ENCODE measurements at places on chromosomes 12 and 14. TPM values are rescaled to one million over a fixed set of nuclear protein-coding genes. Genes with fewer than 3 reads are reported as not detected.

DNA sequence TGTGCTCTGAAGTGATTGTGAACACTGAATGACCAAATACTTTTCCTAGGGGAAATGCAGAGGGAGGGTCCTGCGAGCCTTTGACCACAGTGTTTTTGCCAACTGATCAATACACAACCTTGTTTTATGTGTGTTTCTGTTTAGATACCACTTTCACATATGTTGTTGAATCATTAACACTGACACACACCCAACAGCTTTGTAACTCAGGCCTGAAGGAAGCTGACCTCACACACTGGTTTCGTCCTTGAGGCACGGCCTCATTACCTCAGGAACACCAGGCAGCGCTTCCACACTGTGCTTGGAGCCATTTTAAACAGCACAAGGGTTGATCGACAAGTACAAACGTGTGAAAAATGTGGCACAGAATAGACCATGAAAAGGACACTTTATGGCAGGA, 60.0 kb downstream of the PPFIBP1 start:
- H3K27ac ChIP-seq = no peak overlapping the region
- no peaks in the 10 kb centered on the region for H3K27me3 ChIP-seq
- H3K4me3 ChIP-seq = no peak overlapping the region
- peaks cover 28% of the 10 kb centered on the region for H3K4me1 ChIP-seq
- DNase-seq = no peak

GRCh38 chr12:55929306-55929791, 1.6 kb upstream of the DGKA start:
- peaks cover 54% of the 10 kb centered on the region for H3K4me1 ChIP-seq
- H3K27me3 ChIP-seq = no peaks in the 10 kb centered on the region
- peak overlapping the region; percentile 98 for H3K27ac ChIP-seq
- H3K36me3 ChIP-seq = peaks cover 49% of the 10 kb centered on the region
- H3K4me3 ChIP-seq = peak overlapping the region; percentile 99

GRCh38 chr14:61535458-61535857, 159.9 kb upstream of the HIF1A start:
- no peaks in the 10 kb centered on the region for H3K27me3 ChIP-seq
- H3K36me3 ChIP-seq = peaks cover 92% of the 10 kb centered on the region
- no peak for DNase-seq
- H3K4me3 ChIP-seq = no peak overlapping the region
- peaks cover 52% of the 10 kb centered on the region for H3K4me1 ChIP-seq
- H3K27ac ChIP-seq = peak overlapping the region; percentile 31

GRCh38 chr12:5022025-5022424, 21.7 kb upstream of the KCNA5 start:
- H3K36me3 ChIP-seq = no peaks in the 10 kb centered on the region
- DNase-seq = no peak

GRCh38 chr12:1847411-1847810, 27.0 kb downstream of the LRTM2 start:
- peaks cover 5% of the 10 kb centered on the region for H3K27me3 ChIP-seq
- DNase-seq = no peak
- H3K4me3 ChIP-seq = no peak overlapping the region
- no peaks in the 10 kb centered on the region for H3K4me1 ChIP-seq
- no peak overlapping the region for H3K27ac ChIP-seq
- no peaks in the 10 kb centered on the region for H3K36me3 ChIP-seq

DNA sequence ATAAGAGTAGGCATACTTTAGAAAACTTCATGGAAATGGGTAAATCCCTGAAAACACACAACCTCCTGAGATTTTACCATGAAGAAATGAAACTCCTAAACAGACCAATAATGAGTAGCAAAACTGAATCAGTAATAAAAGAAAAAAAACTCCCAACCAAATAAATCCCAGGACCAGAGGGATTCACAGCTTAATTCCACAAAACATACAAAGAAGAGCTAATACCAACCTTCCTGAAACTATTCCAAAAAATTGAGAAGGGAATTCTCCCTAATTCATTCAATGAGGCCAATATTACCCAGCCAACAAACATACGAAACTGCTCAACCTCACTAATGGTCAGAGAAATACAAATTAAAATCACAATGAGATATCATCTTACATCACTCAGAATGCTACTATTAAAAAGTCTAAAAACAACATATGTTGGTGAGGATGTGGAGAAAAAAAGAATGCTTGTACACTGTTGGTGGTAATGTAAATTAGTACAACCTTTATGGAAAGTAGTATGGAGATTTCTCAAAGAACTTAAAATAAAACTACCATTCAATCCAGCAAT, 97.3 kb upstream of the ST8SIA1 start:
- peak overlapping the region; percentile 31 for H3K4me3 ChIP-seq
- peaks cover 6% of the 10 kb centered on the region for H3K4me1 ChIP-seq
- no peaks in the 10 kb centered on the region for H3K36me3 ChIP-seq

- peaks cover 63% of the 10 kb centered on the region for H3K36me3 ChIP-seq
- H3K27me3 ChIP-seq = no peaks in the 10 kb centered on the region
- peak overlapping the region; percentile 88 for H3K27ac ChIP-seq
- DNase-seq = no peak
- peaks cover 80% of the 10 kb centered on the region for H3K4me1 ChIP-seq
Observed at GRCh38 chr14:61528591-61529021, 166.7 kb upstream of the HIF1A start.

- H3K27me3 ChIP-seq = peaks cover 54% of the 10 kb centered on the region
- H3K36me3 ChIP-seq = no peaks in the 10 kb centered on the region
- no peak for DNase-seq
- H3K4me1 ChIP-seq = no peaks in the 10 kb centered on the region
- no peak overlapping the region for H3K27ac ChIP-seq
Observed at GRCh38 chr14:53964249-53964648, 7.6 kb upstream of the BMP4 start.

GRCh38 chr12:27366621-27367020, 34.0 kb downstream of the BMAL2 start:
- peaks cover 31% of the 10 kb centered on the region for H3K36me3 ChIP-seq
- no peak overlapping the region for H3K4me3 ChIP-seq
- no peak overlapping the region for H3K27ac ChIP-seq
- peaks cover under 1% of the 10 kb centered on the region for H3K4me1 ChIP-seq
- no peak for DNase-seq
- H3K27me3 ChIP-seq = peaks cover 3% of the 10 kb centered on the region

DNA sequence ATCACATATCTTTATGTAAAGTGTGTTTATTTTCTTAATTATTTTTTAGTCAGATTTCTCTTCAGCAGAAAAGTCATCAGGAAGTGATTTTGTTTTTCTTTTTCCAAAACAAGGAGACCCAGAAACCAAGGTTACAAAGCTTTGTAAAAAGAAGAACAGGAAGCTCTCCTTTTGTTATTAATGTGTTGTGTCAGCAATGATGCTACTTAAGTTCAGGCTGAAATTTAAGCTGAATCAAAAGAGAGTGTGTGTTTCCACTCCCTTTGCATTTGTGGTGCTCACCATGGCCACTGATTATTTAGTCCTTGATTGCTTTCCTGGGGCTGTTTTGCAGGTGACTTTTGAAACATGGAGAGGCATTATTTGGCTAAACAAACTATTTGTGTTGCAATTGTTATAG, 155.3 kb upstream of the ATP2B1 start:
- peaks cover 33% of the 10 kb centered on the region for H3K4me1 ChIP-seq
- peaks cover 18% of the 10 kb centered on the region for H3K36me3 ChIP-seq
- peak overlapping the region; percentile 95 for H3K27ac ChIP-seq
- no peaks in the 10 kb centered on the region for H3K27me3 ChIP-seq
- peak overlapping the region; percentile 30 for H3K4me3 ChIP-seq

GRCh38 chr12:1594261-1595025, at the start of gene FBXL14:
Gene FBXL14, minus strand, starts transcription at chr12:1594581. Its CDS starts 515 bp downstream, at chr12:1594066.
- peak within 1 kb of the TSS; percentile 89 for H3K27ac ChIP-seq
- H3K36me3 ChIP-seq = peaks cover 30% of the 10 kb centered on the region
- no peaks in the 10 kb centered on the region for H3K27me3 ChIP-seq
- H3K4me3 ChIP-seq = peak within 1 kb of the TSS; percentile 92
- peaks cover 47% of the 10 kb centered on the region for H3K4me1 ChIP-seq

GRCh38 chr12:72502546-72502945, 230.4 kb downstream of the TRHDE start:
- H3K4me1 ChIP-seq = no peaks in the 10 kb centered on the region
- no peak overlapping the region for H3K4me3 ChIP-seq

DNA sequence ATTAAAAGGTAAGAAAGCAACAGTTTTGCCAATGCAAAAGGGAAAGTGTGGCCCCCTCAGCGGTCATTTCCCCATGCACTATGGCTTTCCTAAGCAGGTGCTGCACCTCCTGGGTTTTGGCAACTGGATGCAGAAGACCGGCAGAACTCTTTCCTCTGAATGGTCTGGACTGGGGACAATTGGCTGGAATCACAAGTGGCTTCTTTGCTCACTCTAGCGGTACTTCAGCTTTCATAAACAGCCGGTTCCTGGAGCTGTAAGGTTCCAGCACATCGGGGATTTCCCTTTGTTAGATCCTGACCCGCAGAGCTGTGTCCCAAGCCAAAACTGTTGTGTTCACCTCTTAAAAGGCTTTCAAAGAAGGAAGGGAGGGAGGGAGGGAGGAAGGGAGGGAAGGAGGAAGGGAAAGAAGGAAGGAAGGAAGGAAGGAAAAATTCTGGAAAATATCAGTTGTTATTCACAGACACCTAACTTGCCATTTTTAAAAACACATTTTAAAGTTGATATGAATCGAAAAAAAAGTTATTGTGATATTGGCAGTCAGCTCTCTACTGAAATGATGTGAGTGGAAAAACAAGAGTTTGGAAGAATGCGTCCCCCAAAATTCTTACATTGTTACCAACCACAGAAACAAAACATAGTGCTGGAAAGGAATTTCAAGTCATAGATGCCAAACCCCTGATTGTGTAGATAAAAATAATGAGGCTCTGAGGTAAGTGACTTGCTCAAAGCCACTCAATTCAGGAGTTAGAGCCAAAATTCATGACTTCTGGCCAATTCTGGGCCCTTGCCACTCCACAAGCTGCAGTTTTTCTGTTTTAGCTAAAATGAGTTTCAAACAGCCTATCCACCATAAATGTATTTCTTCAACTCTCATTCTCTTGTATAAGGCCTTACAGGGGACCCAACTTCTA, 220.6 kb upstream of the HMGA2 start:
- H3K4me3 ChIP-seq = no peak overlapping the region
- no peak for DNase-seq
- no peaks in the 10 kb centered on the region for H3K36me3 ChIP-seq

- peaks cover 32% of the 10 kb centered on the region for H3K36me3 ChIP-seq
- no peaks in the 10 kb centered on the region for H3K4me1 ChIP-seq
Observed at GRCh38 chr14:69428289-69428998, 30.0 kb downstream of the SLC39A9 start.

DNA sequence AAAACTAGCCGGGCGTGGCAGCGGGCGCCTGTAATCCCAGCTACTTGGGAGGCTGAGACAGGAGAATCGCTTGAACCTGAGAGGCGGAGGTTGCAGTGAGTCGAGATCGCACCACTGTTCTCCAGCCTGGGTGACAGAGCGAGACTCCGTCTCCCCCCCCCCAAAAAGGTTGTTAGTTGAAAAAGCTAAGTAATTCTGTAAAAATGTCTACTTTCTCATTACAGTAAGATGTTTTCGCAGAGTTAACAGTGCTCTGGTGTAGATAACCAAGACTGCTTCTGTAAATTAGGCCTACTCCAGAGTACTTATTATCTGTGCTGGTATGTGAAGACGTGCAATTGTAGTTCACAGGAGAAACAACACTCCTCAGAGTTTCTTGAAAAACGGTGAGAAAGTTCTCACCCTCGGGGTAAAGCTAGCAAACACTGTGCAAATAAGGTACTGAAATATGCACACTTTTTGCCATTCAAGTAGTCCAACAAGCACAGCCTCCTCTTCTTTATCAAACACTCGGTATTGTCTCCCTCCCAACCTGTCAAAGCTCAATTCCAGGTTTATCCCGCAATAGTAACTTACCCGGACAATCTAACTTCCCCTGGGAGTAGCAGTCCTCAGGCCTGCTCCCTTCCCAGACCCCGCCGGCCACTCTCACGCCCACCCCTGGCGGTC, 974 bp downstream of the BTBD7 start:
- H3K4me1 ChIP-seq = peaks cover 30% of the 10 kb centered on the region
- peak overlapping the region; percentile 89 for H3K4me3 ChIP-seq
- H3K27me3 ChIP-seq = no peaks in the 10 kb centered on the region
- DNase-seq = no peak

- peaks cover 3% of the 10 kb centered on the region for H3K4me1 ChIP-seq
- H3K27me3 ChIP-seq = peaks cover 5% of the 10 kb centered on the region
- no peaks in the 10 kb centered on the region for H3K36me3 ChIP-seq
- DNase-seq = no peak
Observed at GRCh38 chr12:124027753-124028554, 54.9 kb downstream of the ZNF664 start.

- no peaks in the 10 kb centered on the region for H3K4me1 ChIP-seq
- H3K36me3 ChIP-seq = no peaks in the 10 kb centered on the region
- DNase-seq = no peak
Observed at GRCh38 chr12:94749455-94749854, 99.1 kb upstream of the TMCC3 start.

- H3K36me3 ChIP-seq = peaks cover 25% of the 10 kb centered on the region
- H3K27me3 ChIP-seq = peaks cover 3% of the 10 kb centered on the region
- no peak overlapping the region for H3K27ac ChIP-seq
- peak overlapping the region; percentile 37 for H3K4me3 ChIP-seq
Observed at GRCh38 chr12:93376436-93377251, 1.1 kb upstream of the NUDT4 start.

DNA sequence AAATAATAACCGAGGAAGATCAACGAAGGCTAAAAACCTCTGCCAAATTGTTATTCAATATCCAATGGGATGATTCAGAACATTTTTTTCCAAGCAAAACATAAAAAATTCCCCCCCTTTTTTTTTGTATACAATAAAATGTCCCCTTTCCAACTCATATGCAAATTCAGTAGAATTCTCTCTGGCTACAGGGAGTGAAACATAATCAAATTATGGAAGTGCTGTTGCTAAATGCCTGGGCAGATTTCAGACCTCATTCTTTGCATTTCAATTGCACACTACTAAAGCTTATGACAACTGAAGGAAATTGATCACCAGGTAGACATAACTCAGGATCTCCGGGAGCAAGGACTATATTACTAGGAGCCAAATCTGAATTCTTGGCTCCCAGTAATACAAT, 51.0 kb downstream of the LMNTD1 start:
- no peak for DNase-seq
- H3K4me1 ChIP-seq = no peaks in the 10 kb centered on the region
- no peak overlapping the region for H3K4me3 ChIP-seq

- H3K27ac ChIP-seq = no peak overlapping the region
- no peak overlapping the region for H3K4me3 ChIP-seq
- no peaks in the 10 kb centered on the region for H3K27me3 ChIP-seq
- DNase-seq = no peak
- no peaks in the 10 kb centered on the region for H3K4me1 ChIP-seq
Observed at GRCh38 chr12:72230589-72230988, 41.6 kb upstream of the TRHDE start.

Gene ALDH1L2
- total RNA-seq = 1.4 TPM

Gene IFNG
- total RNA-seq = 46.3 TPM

Gene KLHDC1
- 0.96 TPM for total RNA-seq

Gene VDR
- 312 TPM for total RNA-seq

Gene NYNRIN
- total RNA-seq = 0.34 TPM

Gene SLC39A5
- 1.4 TPM for total RNA-seq

Gene SLC5A8
- total RNA-seq = not detected

Gene DDX24
- 276 TPM for total RNA-seq

Gene GSC
- 0.14 TPM for total RNA-seq

Gene INTS13
- total RNA-seq = 65.7 TPM

Gene RDH16
- 0.30 TPM for total RNA-seq

Data from activated T-helper 2 cell treated with anti-CD3 and anti-CD28 coated beads, Interferon-gamma antibody, Interleukin-2, Interleukin-4, amounts not matched to agents 10 μg/mL and 5 μg/mL and 100 μg/mL, durations not matched to agents 14 hours and 24 hours and 36 hours (primary cell).